ENCODE measurements at places on chromosomes 13 and 19.

DNA sequence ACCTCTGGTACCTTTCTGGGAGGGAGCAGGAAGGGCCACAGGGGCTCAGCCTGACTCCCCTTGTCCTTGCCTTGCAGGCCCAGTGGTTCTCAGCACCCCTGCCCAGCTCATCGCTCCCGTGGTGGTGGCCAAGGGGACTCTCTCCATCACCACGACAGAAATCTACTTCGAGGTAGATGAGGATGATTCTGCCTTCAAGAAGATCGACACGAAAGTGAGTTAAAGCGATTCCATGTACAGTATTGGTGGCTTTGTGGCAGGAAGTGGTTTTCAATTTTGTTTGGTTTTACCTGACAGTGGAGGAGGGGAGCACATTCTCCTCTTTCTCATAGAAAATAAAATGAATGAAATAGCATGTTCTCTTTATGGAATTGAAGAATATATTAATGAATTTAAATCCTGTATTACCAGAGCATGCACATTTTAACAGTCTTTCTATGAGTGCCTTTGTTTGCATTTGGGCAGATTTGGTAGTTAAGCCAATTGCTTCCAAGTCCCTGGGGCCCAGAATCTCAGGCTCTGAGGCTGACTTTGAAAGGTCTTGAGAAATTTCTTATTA is 4.1 kb downstream of the MAB21L1 start:
- DNase-seq: no peak

DNA sequence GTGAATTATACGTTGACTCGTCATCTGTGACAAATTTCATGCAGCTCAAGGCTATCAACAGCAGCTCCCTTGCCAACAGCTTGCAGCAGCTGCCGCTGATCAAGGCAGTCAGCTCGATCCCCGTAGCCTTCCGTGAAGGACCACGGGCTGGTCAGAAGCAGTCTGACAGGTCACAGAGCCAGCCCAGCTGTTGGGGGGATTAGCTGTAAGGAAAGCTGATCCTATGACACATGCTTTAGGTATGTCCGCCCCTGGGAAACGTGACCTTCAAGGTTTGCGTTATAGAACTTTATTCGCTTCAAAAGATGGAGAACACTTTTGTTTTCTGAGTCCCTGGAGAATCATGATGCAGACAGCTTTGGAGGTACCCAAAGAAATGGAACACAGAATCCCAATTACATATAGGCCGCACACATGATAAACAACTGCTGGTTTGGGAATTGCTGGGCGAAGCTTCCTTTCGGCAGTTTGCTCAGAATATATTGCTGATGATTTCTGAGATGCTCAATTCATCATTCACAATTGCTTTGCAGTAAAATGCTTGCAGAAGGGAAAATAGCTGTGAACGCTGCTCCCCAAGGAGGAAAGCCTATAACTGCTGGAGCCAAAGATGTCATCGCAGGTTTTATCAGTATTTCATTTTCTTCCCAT is 62.6 kb upstream of the USP29 start:
- no peak for DNase-seq

DNA sequence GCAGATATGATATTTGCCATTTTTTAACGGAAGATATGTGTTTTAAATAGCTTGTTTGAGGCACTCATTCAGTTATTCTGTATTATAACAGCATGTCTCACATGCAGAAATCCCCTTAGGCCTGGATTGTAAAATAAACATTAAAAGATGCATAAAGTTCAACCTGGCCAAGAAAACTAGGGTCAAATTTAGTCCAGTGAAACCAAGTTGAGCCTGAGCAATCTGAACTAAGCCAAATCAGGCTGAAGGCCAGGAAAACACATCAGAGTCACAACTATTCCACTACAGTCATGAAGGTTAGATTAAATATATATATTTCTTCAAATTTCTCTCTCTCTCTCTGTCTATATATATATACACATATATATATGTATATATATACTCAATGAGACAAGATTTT is 504.8 kb downstream of the SLITRK1 start:
- no peak for DNase-seq

- no peak for DNase-seq
Observed at GRCh38 chr13:66659286-66659685, 570.9 kb downstream of the PCDH9 start.

DNA sequence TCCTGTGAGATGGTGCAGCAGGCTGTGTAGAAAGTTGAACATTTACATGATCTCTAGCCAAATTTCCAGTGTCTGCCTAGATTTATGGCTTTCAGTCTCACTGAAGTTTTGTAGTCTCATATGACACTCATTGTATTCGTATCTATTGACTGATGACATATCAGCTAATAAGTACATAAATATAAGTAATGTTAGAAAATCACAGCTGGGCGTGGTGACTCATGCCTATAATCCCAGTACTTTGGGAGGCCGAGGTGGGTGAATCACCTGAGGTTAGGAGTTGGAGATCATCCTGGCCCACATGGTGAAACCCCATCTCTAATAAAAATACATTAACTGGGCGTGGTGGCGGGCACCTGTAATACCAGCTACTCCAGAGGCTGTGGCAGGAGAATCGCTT is 54.7 kb upstream of the HTR2A start:
- no peak for DNase-seq

DNA sequence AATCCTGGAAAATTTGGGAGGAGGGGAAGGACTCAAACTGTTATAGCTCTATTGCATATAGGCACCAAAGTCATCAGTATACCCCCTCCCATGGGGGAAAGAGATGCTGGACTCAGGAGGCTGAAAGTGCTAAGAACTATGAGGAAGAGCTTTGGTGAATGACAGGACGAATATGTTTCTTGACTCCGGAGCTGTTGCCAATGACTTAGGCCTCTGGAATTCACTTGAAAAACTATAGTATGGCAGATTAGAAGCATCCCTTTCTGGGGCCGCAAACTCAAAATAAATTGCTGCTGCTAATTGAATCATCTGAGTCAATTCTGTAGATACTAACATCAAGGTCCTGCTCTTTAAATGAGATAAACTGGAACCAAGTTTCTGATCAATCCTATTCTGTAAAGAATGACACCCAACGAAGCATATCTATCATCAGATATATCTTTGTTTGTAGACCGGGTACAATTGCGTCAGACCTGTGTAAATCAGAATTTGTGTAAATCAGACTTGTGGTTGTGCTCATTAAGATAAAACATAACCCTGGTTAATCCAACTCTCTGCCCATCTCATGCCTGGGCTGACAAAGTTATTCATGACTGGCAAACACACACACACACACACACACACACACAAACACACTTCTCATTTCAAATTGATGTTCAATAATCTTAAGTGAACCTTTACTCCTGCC is 1793.8 kb upstream of the PCDH20 start:
- DNase-seq: no peak

GRCh38 chr13:48653472-48653939 is at the start of gene CYSLTR2:
Gene CYSLTR2 (plus strand): TSS chr13:48653929. CDS start chr13:48706818, 52,889 bp downstream.
- no peak for DNase-seq

- no peak for DNase-seq
Observed at GRCh38 chr19:7645656-7646425, 8.9 kb downstream of the STXBP2 start.

DNA sequence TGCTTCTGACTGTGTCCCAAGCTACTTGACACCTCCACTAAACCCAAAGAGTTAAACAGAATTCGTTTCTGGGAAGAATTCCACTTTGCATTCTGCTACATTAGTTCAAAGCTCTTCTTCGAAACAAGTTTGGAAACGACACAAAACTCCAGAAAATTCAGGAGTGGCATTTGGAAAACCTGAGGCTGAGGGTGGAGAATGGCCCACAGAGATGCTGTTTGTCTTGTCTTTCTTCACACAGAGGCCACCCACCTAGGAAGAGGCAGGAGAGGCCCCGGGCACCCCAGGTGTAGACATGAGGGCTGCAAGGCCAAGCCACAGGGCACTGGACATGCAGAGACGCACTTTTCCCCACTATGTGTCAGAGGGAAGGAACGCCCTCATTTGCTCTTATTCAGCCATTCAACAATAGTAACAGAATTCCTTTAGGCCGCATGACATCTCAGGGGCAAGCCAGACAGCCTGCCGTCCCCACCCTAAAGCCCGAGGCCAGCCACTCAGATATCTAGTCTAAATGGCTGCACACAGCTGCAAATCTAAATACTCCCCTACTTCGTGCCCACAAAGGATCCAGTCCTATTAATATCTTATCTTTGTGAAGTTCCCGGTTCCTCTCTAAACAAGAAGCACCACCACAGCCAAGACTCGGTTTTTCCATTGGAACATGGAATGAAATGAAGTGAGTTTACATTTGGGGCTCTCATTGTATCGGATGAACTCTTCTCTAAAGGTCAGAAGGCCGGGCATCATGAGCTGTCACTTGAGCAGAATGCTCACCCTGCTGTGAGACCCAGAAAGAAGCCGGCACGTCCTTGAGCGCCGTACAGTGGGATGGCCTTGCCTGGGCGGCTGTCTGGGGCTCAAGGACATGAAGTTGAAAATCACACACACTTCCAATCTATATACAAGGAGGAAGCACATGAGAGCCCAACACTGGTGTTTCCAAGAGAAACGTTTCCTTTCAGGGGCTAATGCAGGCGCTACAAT is 19.8 kb downstream of the COL4A1 start:
- no peak for DNase-seq

DNA sequence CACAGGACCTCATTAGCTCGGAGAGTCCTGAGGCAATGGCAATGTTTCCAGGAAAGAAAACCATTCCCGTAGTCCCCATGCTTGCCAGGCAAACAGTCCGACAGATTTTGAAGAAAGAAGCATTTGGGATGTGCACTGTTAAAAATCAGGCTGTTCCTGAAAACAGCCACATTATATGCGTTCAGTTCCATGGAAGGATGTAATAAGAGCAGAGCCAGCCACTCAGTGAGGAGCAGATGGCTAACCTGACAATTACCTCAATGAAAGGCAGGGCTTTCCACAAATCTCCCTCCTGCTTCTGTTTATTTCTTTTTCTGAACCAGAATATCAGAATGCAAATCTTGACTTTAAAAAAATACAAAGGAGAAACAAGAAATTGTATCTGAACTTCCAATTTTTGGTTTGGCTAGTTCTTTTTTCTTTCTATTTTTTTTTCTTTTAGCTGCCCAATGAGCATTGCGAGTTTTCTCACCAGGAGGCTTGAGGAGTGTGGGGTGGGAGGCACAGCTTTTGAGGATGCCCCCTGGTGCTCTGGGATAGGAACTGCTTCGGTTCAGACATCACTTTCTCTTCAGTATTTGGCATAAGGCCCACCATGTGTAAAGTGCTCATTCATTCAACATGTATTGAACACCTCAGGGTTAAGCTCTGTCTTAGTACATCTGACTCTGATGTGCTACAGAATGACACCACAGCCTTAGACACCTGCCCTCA is 124.2 kb downstream of the TBC1D4 start:
- DNase-seq: peak; percentile 68

GRCh38 chr13:108444448-108444847 is 174.9 kb downstream of the TNFSF13B start:
- DNase-seq: no peak

DNA sequence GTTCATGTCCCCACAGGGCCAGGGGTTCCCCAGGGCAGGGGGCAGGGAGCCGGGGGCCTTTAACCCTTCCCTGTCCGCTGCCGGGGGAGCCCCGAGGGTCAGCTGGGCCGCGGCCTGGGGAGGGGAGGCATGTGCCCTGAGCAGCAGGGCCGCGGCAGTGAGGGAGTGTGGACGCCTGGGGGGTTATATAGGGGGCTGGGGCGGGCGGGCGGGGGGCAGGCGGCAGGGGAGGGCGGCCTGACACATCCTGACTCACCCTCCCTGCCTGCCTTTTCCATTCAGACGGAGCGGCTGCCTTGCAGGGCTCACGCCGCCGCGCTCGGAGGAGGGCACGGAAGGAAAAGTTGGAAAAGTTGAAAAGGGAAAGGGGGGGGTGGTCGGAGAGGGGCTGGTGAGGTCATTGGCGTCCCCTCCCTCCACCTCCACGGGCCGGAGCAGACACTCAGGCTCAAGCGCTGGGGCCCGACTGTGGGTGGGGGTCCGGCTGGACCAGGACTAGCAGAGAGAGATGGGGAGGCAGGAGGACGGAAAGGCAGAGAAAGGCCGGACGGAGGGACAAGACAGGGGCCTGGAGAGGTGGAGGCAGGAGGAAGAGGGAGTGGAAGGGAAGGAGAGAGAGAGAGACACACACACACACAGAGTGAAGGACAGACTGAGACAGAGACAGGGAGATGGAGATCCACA is at the start of gene IL11:
Gene IL11 (minus strand): TSS at position 159 of the 684 bp plus-strand sequence. CDS start 153 bp downstream, at position 6.
- no peak for DNase-seq

DNA sequence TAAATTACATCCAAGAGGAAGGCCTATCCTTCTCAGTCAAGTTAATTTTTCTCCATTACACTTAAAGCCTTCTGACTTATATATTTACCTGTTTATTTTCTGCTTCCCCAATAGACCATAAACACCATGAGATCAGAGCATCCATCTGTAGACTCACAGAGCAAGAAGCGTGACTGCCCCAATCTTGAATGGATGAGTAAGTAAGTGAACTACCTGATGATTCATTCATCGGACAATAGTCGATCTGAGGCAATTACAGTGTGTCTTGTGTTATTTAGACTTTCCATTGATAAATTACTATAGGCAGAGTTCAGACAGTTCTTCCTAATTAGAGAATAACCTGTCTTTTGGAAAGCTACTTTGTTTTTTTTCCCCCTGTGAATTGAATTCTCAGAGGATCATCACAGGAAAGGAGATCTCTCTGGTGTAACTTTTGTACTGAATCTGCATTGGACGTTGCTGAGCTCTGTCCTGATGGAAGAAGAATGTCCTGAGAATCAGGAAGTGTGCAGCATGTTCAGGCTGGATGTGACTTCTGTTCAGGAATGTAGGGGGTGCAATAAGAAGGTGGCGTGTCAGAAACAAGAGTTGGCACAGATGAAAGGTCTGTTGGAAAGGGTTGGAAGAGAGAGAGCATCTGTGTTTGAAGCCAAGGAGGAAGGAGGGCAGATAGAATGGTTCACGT is 367.0 kb downstream of the NALCN start:
- no peak for DNase-seq

DNA sequence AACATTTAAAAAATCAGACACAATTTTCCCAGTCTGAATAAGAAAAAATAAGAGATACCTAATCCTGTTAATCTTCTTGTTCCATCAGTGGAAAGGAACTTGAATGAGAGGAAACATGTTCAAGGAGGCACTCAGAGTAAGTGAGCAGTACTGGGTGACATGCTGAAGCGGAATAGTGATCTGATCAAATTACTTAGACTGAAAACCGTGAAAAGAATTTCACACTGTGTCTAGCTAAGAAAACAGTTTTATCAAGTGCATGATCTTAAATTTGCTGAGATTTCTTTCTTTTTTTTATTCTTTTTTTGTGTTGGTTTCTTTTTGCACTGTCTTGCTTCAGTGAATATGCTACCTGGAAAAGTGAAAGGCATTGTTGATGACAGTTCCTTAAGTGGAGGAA is 249.5 kb upstream of the SLC10A2 start:
- DNase-seq: no peak

DNA sequence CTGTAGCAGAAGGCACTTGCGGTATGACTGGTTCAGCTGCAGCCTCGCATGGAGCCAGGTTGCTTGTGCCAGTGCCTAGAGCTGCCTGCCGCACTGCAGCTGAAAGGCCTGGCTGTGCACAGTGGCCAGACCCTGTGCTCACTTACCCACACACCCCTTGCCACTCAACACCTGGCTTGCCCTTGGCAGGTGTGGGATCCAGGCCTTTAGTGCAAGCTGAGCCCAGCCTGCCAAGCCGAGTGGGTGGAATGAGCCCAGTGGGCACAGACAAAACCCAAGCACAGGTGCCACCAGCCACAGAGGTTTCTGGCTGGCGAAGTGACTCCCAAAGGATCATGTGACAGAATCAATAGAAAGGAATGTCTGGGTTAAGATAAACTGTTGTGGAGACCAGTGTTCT is 19.5 kb downstream of the LIG4 start:
- DNase-seq: no peak

GRCh38 chr19:5136073-5136855 is 167.4 kb downstream of the KDM4B start:
- DNase-seq: no peak

GRCh38 chr19:44585371-44586133 is 27.8 kb upstream of the IGSF23 start:
- no peak for DNase-seq

Data from H9 (cell line).